ENCODE measurements at places on chromosomes 16 and 17. TPM values are rescaled to one million over a fixed set of nuclear protein-coding genes. Genes with fewer than 3 reads are reported as not detected.

The TPSD1 gene
- not detected for total RNA-seq

The CES4A gene
- total RNA-seq = 9.0 TPM

The EFCAB3 gene
- total RNA-seq = 0.82 TPM

The KRT23 gene
- 0.41 TPM for total RNA-seq

The ZNF48 gene
- total RNA-seq = 39.9 TPM

The ST6GALNAC2 gene
- total RNA-seq = not detected

The TNK1 gene
- total RNA-seq = 0.82 TPM

The C16orf54 gene
- 0.41 TPM for total RNA-seq

The PLD2 gene
- 8.6 TPM for total RNA-seq

The CDK3 gene
- total RNA-seq = 0.41 TPM

The TMEM114 gene
- total RNA-seq = not detected

The PIMREG gene
- 4.1 TPM for total RNA-seq

The DOC2A gene
- 11.8 TPM for total RNA-seq

The CALB2 gene
- 19.2 TPM for total RNA-seq

The SLC47A2 gene
- total RNA-seq = under 0.01 TPM

The CHD9NB gene
- total RNA-seq = 0.41 TPM

The NSF gene
- total RNA-seq = 89.3 TPM

The UTS2R gene
- not detected for total RNA-seq

The CD300LG gene
- total RNA-seq = not detected

The KCTD19 gene
- under 0.01 TPM for total RNA-seq

The RAP1GAP2 gene
- total RNA-seq = 25.3 TPM

The CBFA2T3 gene
- 0.82 TPM for total RNA-seq

The ARL17B gene
- total RNA-seq = 20.0 TPM

The CMTM2 gene
- not detected for total RNA-seq

The PYDC1 gene
- 0.41 TPM for total RNA-seq

The CD300E gene
- total RNA-seq = under 0.01 TPM

The SOST gene
- not detected for total RNA-seq

The CLEC19A gene
- total RNA-seq = under 0.01 TPM

The GP1BA gene
- not detected for total RNA-seq
